ENCODE measurements at places on chromosomes 5 and 9.

DNA sequence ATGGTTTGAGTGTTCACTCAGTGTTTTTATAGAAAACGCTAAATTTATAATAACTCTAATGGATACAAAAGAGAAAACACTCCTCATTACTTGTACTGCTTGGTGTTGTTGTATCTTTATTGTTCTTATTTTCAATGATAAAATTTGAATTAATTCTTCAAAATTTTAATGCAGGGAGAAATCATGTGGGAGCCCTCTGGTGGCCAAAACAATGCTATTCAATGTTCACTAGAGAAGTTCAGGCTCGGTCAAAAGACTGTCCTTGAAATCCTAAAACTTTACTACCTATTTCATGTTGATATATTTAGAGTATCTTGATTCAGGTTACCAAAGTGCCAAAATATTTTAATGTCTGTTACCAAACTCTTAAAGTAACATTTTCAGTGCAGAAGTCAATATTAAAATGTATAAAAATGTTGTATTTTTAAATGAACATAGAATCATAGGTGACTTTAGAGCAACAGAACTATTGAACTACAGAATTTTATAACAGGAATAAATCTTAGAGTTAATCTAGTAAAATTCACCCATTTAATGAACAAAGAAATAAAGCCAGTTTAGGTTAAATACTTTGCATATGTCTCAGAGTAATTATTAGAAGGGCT, 1259.8 kb downstream of the PTPRD start:
- no peak for ATAC-seq

DNA sequence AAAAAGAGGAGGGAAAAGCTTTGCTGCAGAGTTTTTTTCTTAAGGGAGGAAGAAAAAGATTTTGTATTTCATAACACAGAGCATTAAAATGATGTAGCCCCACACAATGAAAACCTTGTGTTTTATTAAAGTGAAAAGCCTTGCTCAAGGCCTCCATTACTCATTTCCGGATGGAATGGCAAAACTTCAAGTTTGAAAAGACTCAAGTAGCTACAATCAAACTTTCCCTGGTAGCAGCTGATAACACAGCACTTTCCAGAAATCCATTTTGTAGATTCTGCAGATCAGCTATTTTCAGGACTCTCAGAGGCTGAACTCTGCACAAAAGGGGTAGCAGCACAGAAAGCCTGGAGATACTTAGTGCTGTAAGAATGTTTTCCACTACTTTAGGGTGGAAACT, 374.8 kb downstream of the NFIB start:
- ATAC-seq = no peak

- no peak for ATAC-seq
Measured at GRCh38 chr9:106718936-106719335, 144.0 kb upstream of the ZNF462 start.

GRCh38 chr9:87701931-87702421, 23.9 kb upstream of the CTSL start:
- ATAC-seq = no peak

- ATAC-seq = no peak
Measured at GRCh38 chr5:123503299-123503698, 8.7 kb upstream of the CSNK1G3 start.

DNA sequence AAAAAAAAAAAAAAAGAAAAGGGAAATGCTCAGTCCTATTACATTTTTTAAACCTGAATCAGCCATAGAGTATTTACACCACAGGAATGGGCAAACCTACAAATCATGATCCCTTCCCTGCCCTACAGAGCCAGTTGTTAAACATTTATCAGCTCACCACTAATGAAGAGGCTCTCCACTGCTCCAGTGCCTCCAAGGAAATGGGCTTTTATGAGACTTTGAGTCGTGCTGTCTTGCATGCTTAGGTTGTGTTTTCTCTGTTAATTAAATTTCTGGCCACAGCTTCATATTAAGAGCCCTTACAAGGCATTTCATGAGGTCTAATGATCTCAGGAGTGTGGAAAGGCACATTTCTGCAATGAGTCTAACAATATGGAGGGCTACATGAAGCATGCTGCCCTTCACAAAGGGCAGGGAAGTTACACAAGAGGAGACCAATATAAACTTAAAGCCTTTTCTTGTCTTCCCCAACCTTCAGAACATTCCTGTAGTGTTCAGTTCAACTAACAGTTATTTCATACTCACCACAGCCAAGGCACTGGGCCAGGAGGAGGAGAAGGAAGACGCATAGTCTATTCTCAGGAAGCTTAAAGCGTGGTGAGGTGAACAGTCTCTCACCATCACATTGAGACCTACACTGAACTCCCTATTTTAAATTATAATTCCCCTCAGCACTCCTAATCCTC, 140.1 kb upstream of the ABCA1 start:
- no peak for ATAC-seq

DNA sequence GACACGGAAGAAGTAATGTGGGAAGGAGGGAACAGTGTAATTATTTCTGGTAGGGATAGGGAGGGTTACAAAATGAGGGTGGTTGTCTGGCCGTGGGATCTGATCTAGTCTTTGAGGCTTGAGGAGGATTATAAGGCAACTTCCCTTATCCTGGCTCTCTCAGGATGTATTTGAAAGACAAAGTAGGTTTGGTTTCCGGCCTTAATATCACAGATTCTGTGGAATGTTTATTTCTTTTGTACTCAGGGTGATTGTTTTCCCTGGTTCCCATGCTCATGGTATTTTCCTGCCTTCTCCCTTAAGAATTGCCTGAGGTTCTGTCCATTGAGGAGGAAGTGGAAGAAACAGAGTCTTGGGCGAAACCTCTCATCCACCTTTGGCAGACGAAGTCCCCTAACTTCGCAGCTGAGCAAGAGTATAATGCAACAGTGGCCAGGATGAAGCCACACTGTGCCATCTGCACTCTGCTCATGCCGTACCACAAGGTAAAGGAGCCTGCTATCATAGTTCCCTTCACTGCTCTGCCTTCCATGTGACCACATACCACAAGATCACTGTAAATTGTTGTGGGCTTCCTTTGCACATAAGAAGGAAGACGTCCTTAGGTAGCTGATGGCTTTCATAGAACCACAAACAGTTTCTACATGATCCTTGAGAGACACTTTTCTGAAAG, 253.8 kb downstream of the KDM4C start:
- no peak for ATAC-seq

- ATAC-seq = no peak
Measured at GRCh38 chr9:129254566-129255287, 76.7 kb upstream of the IER5L start.

- no peak for ATAC-seq
Measured at GRCh38 chr9:627336-627970, 214.0 kb upstream of the DMRT1 start.
